ENCODE measurements at places on chromosomes 6 and 20.

DNA sequence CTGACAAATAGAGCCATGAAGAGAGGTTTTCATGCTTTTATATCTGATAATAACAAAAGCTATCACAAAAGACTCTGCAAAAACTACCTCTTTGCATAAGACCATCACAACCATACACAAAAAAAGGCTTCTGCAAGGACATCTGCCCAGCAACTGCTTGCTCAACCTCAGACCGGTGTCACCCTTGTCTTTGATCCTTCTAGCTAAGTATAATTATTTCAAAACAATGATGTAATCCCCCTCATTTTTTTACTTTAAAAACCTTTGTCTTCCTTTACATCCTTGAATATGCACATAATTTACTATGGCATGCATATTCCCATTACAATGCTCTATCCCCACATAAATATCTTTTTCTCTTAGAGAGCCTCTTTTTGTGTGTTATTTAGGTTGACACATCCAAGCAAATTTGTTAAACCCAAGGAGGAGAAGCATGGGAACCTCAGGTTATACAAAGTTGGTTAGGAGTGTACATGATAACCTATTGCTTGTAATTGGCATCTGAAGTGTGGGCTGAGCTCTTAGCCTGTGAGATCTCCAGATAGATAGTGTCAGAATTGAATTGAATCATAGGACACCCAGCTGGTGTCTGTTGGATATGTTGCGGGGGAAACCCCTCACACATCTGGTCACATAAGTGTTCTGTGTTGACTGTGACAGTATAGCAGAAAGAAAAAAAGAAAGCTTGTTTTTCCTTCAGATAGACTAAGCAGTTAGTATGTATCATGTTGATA is 20.7 kb upstream of the CGA start:
- no peak for DNase-seq

- DNase-seq = no peak
Observed at GRCh38 chr20:3848565-3848964, 1.9 kb downstream of the MAVS start.

DNA sequence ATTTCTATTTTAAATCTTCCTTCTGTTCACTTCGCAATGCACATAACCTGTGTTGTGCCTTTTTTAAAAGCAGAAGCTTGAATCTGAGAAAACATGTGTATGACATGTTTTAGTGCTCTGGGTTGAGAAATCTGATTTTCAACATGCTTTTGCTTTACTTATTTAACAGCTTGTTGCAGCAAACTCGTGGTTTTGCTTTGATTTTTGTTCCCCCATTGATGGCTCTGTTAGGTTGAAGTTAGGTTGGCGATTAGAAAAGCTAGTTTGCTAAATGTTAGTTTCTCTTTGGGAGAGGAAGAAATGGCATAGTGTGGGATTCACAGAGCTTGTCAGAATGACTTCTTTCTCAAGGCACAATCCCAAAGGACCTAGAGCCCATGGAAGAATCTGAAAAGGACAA is 170.8 kb downstream of the TMEM242 start:
- no peak for DNase-seq

DNA sequence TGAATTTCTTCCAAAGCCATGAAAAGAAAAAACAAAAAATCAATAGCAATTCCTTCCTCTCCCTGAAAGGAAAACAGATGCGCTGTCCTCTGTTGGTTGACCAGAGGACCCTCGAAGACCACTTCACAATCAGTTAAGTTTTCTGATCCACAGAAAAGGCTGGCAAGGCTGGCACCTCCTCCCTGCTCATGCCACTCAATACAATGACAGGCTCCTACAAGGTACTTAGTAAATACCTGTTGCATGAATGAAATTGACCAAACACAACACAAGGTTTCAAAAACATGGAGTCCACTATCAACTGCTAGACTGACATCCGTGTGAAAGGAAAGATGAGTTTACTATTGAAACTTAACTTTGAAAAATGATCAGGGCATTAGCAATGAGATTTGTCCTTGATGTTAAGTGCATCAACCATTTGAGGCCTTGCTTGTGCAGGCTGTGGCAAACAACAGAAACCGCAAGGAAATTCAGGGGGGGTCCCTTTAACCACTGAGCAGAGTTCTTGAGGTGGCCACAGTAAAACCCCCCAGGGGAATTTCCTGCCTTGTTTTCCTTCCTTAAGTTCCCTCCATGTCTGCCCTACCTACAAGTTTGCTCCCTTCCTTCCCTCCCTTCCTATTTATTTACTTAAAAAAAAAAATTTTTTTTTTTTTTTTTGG is 27.9 kb upstream of the RTF2 start:
- DNase-seq = no peak

- no peak for DNase-seq
Observed at GRCh38 chr6:126888727-126889725, 229.4 kb upstream of the RSPO3 start.

DNA sequence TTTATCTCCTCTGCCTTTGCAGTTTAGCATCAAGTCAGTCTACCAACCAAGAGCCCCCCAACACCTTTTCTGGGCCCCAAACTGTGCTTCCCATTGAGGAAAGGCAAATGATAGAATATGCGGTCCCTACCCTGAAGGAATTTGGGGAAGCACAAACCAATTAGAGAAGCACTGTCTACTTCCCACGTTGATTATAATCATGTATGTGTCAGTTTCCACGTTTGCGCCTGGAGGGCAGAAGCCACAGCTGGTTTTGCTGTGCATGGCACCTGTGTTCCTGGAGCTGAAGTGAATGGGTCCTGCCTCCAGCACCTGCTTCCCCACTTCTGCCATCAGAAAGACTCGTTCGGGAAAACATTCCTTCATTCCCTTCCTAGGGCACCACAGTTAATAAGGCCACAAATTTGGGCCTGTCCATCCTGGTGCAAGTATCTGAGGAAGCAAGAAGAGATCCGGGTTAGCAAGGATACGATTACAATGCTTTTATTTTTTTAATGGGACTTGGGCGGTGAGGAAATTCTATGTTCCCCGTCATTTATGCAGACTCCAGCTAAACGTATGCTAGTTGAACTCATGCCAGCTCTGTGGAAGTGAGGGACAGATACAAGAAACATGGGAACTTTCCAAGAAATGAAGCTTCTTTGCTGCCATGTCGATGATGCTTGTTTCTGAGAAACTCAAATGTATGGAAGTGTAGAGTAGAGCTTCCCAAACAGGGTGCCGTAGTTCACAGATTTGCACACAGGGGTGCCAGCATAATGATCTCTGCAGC is 333.5 kb downstream of the NRN1 start:
- DNase-seq = peak; percentile 34

Measured in inflammatory macrophage treated with lipopolysaccharide for 1 hour (primary cell).